Astrocyte of the hippocampus (primary cell): ENCODE measurements at places on chromosomes 7 and 10.

DNA sequence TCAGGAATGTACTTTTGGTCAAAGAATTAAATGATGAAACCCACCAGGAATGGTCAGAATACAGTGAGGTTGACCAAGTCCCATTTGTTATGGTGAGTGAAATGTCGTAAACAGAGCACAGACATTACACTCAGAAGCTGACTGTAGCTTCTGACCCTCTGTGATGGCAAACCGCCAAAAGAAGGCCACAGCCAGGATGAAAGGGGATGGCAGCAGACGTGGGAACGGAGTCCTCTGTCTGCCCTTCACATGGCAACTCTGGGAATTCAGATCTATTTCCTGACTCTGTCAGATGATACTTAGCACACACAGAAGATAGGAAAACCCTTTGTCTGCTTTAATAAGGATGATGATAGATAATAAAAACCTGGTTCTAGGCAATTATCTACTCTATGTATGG, 757.1 kb downstream of the SORCS3 start:
- peak; percentile 83 for DNase-seq

DNA sequence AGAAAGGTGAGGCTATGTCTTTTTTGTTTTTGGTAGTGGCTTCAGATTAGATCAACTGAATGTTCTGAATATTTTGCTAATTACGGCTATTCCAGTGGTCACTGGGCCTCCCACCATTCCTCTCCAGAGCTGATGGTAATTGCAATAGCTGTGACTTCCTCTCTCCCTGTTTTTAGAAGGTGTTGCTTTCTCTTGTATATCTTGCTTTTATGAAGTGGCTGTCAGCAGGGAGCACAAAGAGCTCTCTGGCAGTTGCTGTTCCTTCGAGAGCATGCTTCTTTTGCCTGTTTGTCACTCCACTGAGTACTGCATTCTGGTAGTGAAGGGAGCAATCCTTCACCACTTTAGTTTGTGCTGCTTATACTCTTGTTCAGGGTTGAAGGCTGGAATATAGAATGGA, 133.3 kb downstream of the EXOC4 start:
- no peak for DNase-seq

DNA sequence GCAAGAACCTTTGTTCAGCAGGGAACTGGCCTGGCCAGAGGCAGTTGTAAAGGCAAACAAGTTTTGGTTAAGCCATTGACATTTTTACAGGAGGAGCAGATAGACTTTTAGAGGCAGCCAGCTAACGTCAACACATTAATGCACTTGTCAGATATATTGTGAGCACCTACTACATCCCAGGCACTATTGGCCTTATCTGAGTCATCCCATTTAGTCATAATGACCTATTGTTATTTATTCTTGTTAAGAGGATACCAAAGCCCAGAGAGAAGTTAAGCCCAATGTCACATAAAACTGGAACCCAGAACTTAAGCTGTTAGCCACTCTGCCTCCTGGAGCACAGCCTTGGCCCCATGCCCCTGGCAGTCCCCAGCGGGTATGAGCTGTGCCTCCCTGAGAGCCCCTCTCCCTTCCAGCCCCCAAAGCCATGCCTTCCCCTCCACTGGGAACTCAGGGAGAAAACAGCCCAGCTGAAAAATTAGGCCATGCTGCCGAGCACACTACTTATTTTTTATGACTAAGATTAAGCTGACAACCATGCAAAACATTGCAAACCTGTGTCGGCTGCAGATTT, 32.7 kb upstream of the TRIM8 start:
- no peak for DNase-seq

GRCh38 chr7:158371856-158372255, 215.8 kb downstream of the PTPRN2 start:
- DNase-seq = no peak

- DNase-seq = peak; percentile 10
Measured at GRCh38 chr10:51860257-51860656, 160.9 kb upstream of the CSTF2T start.

- DNase-seq = no peak
Measured at GRCh38 chr10:4255751-4256150, 470.7 kb upstream of the KLF6 start.

GRCh38 chr7:75617634-75618234, 121.0 kb downstream of the HIP1 start:
- DNase-seq = no peak

- DNase-seq = no peak
Measured at GRCh38 chr7:18234519-18234918, 206.9 kb upstream of the PRPS1L1 start.

DNA sequence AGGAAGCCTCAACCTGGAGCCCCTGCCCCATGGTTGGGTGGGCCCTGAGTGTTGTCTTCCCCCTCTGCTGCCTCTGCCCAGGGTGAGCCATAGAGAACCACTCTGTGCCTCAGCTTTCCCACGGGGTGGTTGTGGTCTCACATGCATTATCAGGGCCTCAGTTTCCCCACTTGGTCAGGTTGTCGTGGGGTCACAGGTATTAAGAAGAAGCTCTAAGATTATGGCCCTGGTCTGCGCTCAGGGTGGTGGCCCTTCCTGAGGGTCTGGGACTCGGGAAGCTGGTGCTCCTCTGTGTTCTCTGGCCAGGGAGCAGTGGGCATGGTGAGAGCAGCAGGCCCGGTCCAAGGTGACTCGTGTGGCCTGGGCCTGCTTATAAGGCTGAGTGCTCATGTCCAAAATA, 17.8 kb downstream of the LRRC27 start:
- no peak for DNase-seq

- peak; percentile 83 for DNase-seq
Measured at GRCh38 chr10:69866688-69867461, 65.2 kb downstream of the COL13A1 start.

GRCh38 chr10:69413221-69413865, 3.4 kb downstream of the TACR2 start:
- peak; percentile 86 for DNase-seq

- peak; percentile 93 for DNase-seq
Measured at GRCh38 chr7:138186951-138187351, 110.7 kb downstream of the AKR1D1 start.

- no peak for DNase-seq
Measured at GRCh38 chr7:45937301-45937700, 16.2 kb upstream of the IGFBP3 start.

DNA sequence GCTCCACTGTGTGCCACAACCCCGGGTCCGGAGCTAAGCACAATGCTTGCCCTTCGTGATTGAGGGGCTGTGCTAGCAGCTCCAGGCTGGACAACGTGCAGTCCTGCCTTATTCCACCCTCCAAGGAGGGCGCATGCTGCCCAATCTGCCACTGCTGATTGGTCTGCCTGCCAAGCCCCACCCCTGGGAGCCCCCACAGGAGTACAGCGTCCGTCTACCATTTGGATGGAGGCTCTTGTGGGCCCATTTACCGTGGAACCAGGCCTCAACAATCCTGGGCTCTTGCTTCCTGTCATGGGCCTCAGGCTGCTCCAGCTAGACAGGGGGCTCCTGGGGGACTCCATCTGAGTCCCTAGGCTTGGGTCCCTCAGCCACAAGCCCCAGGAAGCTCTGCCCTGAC, 173.3 kb downstream of the SLIT1 start:
- no peak for DNase-seq

DNA sequence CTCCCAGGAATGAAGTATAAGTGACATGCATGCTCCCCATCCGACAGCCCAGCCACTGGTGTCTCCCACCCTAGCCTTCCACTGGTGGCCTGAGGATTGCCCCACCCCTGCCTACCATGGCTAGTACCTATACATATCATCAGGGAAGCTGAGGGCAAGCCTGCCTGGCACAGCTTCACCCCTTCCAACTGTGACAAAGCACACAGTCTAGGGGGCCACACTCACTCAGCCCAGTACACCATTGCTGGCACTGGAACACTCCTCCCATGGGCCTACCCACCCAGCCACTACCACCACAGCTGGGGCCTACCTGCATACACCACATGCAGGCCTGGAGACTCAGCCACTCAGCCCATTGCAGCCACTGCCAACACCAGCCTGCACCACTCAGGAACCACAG, 393.1 kb upstream of the STEAP1 start:
- DNase-seq = no peak

DNA sequence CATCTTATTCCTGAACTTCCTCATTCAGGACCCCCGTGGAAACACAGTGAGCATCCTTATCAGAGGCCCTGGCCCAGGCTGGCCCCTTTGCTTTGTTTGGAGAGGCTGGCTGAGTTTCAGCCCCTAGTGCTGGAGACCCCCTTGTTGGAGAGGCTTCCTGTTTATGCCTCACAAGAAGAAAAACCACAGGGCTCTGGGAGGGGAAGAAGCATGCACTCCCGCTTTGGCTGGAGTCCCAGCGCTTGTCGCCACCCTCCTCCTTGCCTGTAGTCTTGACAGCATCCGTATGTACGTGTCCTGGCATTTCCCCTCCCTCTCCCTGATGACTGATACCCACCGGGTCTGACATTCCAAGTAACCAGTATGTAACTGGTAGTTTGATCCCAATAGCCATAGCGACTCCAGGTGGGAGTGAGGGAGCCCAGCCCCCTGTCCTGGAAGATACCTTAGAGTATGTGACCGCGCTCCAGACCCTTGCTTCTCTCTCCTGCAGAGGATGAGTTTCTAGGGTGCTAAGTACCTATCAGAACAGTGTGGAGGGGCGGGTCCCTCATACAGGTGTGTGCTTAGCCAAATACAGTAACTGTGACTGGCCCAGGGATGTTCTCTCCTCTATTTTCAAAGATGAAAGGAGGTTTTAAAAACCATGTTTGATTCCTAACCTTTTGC, 6.9 kb upstream of the ATP6V0E2 start:
- peak; percentile 83 for DNase-seq

DNA sequence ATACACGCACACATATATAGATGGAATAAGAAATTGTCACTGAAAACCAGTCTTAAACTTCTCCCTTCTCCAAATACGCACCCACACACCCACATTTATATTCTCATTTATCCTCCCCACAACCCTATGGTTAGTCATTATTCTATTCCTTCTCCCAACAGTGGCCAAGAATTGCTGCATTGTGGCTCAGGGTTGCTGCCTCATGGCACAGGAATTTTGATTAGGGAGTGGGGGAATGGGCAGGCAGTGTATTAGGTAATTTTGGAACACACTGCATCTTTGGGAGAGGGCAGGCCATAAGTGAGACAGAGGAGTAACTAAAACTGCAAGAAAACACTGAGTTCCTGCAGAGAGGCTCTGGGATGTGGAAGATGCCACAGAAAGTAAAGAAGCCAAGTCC, 35.7 kb downstream of the NAPEPLD start:
- peak; percentile 97 for DNase-seq

DNA sequence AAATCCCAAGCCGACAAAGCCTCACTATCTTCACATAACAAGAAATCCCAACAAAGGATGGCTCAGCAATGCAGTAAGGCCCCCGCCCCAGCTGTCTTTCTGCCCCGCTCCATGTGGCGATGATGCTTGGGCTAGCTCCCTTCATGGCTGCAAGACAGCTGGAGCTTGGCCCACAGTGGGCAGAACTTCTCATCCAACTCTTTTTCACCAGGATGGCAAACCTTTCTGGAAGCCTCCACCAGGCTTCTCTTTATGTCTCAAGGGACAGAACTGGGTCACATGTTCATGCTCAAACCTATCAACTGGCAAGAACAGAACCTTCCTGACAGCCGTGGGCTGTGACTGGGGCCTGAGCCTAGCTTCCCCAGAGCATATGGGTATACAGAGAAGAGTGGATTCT, 260.5 kb upstream of the MKLN1 start:
- DNase-seq = no peak

- DNase-seq = peak; percentile 56
Measured at GRCh38 chr7:84337429-84337828, 142.8 kb upstream of the SEMA3A start.

- peak; percentile 26 for DNase-seq
Measured at GRCh38 chr7:98352621-98353020, 48.3 kb downstream of the BAIAP2L1 start.

GRCh38 chr7:21526448-21526847, 16.4 kb upstream of the DNAH11 start:
- DNase-seq = no peak

DNA sequence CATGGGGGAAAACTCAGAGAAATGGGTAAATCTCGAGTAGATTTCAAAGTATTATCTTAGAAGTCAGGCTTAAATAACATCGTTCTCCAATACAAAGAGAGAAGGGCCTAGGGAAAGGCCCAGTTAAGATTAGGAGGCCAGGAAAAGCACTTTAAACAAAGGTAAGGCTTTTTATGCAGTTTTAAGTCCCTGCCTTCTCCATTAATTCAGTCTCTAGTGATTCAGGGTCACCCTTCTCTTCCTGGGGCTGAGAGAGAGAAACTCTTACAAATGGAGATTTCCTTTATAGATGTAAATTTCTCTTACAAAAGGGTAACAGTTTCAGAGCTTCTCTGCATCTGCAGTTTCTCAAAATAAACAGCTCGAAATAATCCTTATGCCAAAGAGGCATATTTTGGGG, 179.3 kb downstream of the HECW1 start:
- DNase-seq = no peak

GRCh38 chr7:110418659-110419280, 672.2 kb upstream of the LRRN3 start:
- DNase-seq = no peak

GRCh38 chr7:154287356-154287755, 235.2 kb downstream of the DPP6 start:
- DNase-seq = no peak

GRCh38 chr7:99457650-99458493, 8.1 kb downstream of the ATP5MF start:
- no peak for DNase-seq

- DNase-seq = no peak
Measured at GRCh38 chr7:28999895-29000716, 42.0 kb upstream of the TRIL start.

- DNase-seq = no peak
Measured at GRCh38 chr7:143510854-143511592, 33.4 kb downstream of the TAS2R41 start.

DNA sequence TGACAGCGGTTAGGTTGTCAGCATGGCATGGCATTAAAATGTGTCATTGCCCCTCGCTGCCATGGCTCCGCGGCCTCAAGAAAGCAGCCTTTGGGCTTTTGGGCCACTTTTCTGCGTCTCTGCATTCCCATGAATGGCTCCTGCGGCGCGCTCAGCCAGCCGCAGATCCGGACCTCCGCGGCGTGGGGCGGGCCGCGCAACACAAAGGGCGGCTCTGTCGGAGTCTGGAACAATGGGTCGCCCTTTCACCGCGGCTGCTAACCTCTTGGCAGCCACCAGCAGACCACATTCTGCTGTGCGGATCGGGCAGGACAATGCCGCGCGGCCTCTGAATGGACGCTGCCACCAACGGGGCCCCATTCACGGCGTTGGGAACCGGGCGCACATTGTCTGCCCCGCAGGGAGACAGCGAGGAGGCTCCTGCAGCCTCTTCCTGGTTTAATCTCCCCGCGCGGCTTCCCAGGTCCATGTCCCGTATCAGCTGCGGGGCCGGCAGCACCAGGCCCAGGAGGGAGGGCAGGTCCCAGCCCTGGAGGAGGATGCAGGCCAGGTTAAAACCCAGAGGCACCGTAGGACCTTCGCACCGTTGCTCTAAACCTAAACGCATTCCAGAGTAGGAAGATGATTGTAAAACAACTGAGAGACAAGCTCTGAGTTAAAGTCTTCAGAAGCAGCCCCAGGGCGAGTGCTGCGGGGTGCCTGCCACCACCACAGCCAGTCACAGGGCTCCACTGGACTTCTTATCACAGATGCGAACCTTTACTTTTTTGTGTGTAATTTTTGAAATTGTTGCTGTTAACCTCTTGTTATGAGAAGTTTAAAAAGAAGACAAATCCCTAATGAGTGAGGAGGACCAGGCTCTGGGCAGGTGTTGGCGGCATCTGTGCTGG, 71.6 kb downstream of the NKX6-2 start:
- DNase-seq = peak; percentile 94
